ENCODE measurements at places on chromosomes 12 and 14.

- no peak for DNase-seq
Observed at GRCh38 chr12:89206390-89206789, 145.9 kb downstream of the DUSP6 start.

DNA sequence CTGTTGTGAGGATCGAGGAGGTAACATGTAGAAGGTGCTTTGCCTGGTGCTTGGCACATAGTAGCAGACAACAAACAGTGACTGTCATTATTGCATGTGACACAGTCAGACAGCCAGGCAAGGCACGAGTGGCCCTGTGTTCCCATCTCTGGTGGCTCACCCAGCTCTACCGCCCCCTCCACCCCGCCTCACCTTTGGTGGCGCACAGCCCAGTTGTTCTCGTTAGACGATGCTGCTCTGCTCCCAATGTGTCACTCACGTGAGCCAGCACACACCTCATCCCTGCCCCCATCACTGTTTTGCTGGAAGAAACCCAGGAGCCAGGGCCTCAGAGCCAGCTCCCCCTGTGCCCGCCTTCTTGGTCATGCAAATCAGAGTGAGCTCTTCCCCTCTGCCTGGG is 113.3 kb downstream of the CALM1 start:
- peak; percentile 26 for DNase-seq

- DNase-seq: no peak
Observed at GRCh38 chr12:53057816-53058500, 8.1 kb downstream of the TNS2 start.

DNA sequence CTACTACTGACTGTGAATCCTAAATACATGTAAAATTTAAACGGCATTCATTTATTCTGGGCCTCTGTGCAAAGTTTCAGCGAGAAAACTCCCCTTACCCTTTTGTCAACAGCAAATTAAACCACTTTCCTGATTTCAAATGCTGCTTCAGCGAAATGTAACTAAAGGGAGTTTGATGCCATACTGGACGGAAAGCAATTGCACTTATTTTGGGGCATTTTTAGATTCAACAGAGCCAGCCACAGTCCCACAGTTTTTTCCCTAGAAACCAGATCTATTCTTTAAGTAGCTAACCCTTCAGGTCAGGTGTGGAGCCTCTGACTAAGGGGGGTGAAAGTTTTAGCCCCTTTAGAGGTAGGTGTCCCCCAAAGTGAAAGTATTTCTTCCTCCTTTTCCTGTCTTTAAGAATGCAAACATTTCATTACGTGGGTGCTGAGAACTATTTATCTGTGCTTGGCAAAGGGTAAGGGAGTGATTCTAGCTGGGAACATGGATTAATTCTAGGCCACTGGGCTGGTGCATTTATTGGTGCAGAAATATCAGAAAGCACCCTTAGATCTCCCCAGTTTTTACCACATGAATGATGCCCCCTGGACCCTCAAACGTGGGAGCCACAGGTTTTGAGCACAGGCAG is 72.7 kb downstream of the SPTB start:
- no peak for DNase-seq

DNA sequence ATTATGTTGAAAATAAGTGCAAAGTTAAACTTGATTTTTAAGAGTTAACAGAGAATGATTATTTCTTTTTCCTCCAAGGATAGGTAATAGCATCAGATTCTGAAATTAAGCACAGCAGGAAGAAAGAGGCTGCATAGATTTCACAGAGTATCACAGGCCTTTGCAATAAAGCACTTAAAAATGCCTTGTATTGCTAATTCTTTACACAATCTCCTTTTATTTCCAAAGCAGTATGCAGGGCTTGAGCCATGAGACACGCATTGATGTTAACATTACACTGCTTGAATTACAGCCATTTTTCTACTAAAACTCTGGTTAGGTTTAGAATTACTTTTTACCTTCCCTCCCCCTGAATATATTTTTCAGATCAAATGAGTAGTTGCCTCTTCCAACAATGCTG is 398.3 kb downstream of the BCAT1 start:
- no peak for DNase-seq

- DNase-seq: peak; percentile 50
Observed at GRCh38 chr12:119208626-119209061, 29.9 kb downstream of the HSPB8 start.

DNA sequence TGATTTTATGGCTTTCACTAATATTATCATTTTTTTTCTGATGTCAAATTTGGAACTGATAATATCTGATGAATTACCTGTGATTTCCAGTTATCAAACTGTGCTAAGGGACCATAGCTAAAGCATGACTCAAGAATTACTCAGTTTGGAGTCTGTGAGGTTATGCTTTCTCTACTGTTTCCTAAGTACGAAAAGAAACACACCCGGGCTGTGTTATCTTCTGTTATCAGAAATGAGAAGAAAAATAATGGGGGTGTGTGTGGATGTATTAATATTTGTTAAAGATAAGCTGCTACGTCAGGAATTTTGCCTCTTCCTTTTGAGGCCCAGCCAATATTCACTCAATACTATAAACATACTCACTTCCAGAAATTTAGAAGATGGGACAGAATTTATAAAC is 1401.9 kb upstream of the FLRT2 start:
- no peak for DNase-seq

DNA sequence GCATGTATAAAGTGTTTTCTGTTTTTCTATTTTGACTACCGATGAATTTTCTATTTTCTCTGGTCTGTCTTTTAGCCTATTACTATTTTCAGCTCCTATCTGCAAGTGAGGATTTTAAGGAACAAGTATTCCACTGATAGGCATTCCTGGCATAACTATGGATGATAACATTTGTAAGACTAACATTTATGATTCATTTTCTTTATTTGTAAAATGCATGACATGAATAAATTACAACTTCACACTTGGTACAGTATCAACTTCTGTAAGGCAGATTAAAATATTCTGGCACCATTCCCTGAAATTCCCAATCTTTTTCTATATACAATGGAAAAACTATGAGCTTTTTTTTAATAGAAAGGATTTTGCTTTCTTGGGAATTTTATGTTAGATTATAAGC is 121.0 kb upstream of the GARIN2 start:
- DNase-seq: no peak

- DNase-seq: no peak
Observed at GRCh38 chr12:4564818-4565217, 2.8 kb downstream of the DYRK4 start.

DNA sequence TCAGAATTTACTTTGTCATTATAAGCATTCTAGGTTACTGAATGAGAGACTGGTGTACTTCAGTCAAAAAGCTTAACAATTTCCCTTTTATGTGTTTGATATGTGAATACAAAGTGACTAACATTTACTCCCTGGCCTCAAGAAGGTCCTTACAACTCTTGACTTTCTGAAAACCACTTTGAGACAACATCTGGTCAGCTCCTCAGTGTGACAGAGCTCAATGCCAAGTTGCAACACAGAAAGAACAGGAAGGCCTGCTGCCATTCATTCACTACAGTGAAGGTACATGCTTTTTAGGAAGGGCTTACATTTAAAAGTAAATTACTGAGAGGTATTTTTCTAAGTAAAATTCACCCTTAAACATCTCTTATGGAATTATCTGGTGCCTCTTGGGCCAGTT is 2.3 kb upstream of the NAA30 start:
- no peak for DNase-seq

GRCh38 chr12:92073094-92073493 is 72.6 kb downstream of the BTG1 start:
- DNase-seq: no peak

DNA sequence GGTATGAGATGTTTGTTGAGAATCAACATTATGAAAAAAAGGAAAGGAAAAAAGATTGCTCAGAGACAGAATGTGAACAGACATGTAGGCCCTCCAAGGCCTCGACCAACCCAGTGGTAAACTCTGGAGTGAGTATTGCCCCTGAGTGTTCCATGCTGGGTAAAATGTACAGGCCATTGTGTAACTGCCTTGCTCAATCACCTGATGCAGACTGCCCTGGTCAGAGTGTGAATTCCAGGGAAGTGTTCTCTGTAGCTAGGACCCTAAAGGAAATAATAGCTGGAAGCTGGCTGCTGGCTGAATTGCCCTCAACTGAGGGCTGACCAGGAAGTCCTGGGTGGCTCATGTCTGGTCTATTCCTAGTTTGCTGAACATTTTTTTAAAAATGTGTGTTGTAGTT is 1081.4 kb upstream of the LRFN5 start:
- DNase-seq: no peak

- no peak for DNase-seq
Observed at GRCh38 chr12:114744285-114744684, 60.3 kb upstream of the TBX3 start.

DNA sequence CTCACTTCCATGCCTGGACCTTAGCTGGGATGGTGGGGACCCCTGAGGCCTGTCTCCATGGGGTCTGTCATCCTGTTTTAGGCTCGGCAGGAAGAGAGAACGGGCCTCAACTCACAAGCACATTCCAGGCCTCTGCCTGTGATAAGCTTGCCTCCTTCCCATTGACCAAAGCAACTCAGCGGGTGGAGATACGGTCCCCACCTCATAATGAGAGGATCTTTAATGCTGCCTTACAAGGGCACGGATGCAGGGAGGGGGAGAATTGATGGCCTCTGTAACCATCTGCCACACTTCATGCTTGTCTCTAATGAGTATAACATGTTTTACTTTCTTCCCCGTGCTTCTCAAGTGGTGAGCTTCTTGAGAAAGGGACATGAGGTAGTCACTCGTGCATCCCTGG is 50.0 kb downstream of the GLT1D1 start:
- DNase-seq: no peak

- DNase-seq: no peak
Observed at GRCh38 chr12:104010606-104011169, 39.3 kb downstream of the GLT8D2 start.

- no peak for DNase-seq
Observed at GRCh38 chr14:103886304-103887169, 39.2 kb upstream of the PPP1R13B start.

GRCh38 chr14:38592764-38593442 is 337.0 kb upstream of the CLEC14A start:
- DNase-seq: no peak

Measured in kidney tubule cell (primary cell).